HCT116 (cell line): ENCODE measurements at places on chromosomes 3 and 15. TPM values are rescaled to one million over a fixed set of nuclear protein-coding genes. Genes with fewer than 3 reads are reported as not detected.

SAMMSON gene
- total RNA-seq: not detected

ASB7 gene
- total RNA-seq: 16.6 TPM

BUB1B gene
- 92.9 TPM for total RNA-seq

TMEM158 gene
- 25.8 TPM for total RNA-seq

SERPINI2 gene
- total RNA-seq: 0.27 TPM

HIGD2B gene
- 0.27 TPM for total RNA-seq

CP gene
- total RNA-seq: 0.52 TPM

FETUB gene
- not detected for total RNA-seq

NR2F2 gene
- total RNA-seq: 61.4 TPM

RYR3 gene
- not detected for total RNA-seq

GALNT15 gene
- total RNA-seq: 0.05 TPM

ACKR4 gene
- 0.12 TPM for total RNA-seq

C3orf22 gene
- not detected for total RNA-seq

CCR1 gene
- total RNA-seq: 0.10 TPM

CKMT1A gene
- total RNA-seq: 21.6 TPM

ITIH4 gene
- total RNA-seq: 4.1 TPM

IL20RB gene
- 6.1 TPM for total RNA-seq

STAG1 gene
- 29.4 TPM for total RNA-seq

IL17RC gene
- total RNA-seq: 17.6 TPM

TRAT1 gene
- total RNA-seq: not detected

DCUN1D1 gene
- total RNA-seq: 46.9 TPM

PEX5L gene
- total RNA-seq: not detected

CCDC54 gene
- not detected for total RNA-seq

CADPS gene
- total RNA-seq: not detected

CAPN3 gene
- total RNA-seq: 1.8 TPM

MLF1 gene
- total RNA-seq: 43.7 TPM

DVL3 gene
- total RNA-seq: 60.7 TPM

HCLS1 gene
- 1.6 TPM for total RNA-seq

RASGRP1 gene
- total RNA-seq: 1.6 TPM

CCDC80 gene
- 1.7 TPM for total RNA-seq

HSPBAP1 gene
- 6.6 TPM for total RNA-seq

SRGAP3 gene
- total RNA-seq: 8.3 TPM

CD200R1 gene
- total RNA-seq: not detected

GOLGA6A gene
- 0.39 TPM for total RNA-seq

CYP1A2 gene
- total RNA-seq: not detected

MEGF11 gene
- 2.3 TPM for total RNA-seq

PLSCR2 gene
- not detected for total RNA-seq

KLHL6 gene
- total RNA-seq: 0.15 TPM

ECE2 gene
- not detected for total RNA-seq

ANKDD1A gene
- total RNA-seq: 8.1 TPM

GRIP2 gene
- 0.34 TPM for total RNA-seq

INSYN1 gene
- 2.0 TPM for total RNA-seq

LDHAL6B gene
- total RNA-seq: not detected

AKAP13 gene
- 43.1 TPM for total RNA-seq

C3orf70 gene
- total RNA-seq: not detected
